Activated CD4-positive, alpha-beta T cell treated with anti-CD3 and anti-CD28 coated beads, Interleukin-2, Interleukin-4, amounts not matched to agents 100 ng/mL and 50 ng/mL, durations not matched to agents 16 hours and 8 hours (primary cell): ENCODE measurements at places on chromosomes 6 and 20.

DNA sequence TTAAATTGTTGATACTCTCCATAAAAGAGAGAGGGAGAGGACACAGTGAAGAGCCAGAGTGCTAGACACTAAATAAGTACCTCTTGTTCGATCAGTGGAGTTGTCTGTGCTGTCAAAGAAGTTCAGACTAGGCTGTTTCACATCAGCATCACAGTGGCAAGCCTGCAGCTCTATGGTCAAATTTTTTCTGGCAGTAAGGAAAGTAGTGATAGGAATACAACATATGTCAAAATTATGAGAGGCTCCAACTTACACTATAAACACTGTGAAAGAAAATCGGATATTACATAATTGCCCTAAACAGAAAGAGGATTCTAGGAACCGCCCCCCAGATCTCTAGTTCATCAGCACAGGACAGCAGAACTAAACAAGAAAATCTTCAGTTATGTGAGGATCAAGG lies 23.1 kb downstream of the DNAH8 start:
- no peak for DNase-seq

DNA sequence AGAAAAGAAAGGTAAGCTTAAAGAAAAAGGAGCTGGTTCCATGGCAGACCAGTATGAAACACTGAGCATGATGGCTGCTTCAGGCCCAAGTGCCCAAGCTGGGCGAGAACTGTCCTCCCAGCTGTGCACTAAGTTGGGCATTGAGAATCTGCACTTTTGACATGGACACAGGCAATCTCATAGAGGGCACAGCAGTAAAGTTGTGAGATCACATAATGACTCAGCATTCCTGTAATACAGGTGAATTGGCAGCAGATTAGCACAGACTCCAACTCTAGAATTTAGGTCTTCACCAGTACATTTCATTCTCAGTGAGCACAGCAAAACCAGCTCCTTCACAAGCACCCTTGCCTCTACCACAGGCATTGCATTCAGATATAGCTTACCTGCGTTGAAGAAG lies 343.4 kb downstream of the PKHD1 start:
- DNase-seq: no peak

GRCh38 chr20:9877932-9878495 lies 39.1 kb upstream of the PAK5 start:
- DNase-seq: no peak

- DNase-seq: no peak
Observed at GRCh38 chr6:151242420-151242861, 2.7 kb downstream of the AKAP12 start.

GRCh38 chr6:24031496-24031895 lies 94.5 kb upstream of the NRSN1 start:
- DNase-seq: no peak

- no peak for DNase-seq
Observed at GRCh38 chr6:150426198-150426597, 57.4 kb downstream of the IYD start.

DNA sequence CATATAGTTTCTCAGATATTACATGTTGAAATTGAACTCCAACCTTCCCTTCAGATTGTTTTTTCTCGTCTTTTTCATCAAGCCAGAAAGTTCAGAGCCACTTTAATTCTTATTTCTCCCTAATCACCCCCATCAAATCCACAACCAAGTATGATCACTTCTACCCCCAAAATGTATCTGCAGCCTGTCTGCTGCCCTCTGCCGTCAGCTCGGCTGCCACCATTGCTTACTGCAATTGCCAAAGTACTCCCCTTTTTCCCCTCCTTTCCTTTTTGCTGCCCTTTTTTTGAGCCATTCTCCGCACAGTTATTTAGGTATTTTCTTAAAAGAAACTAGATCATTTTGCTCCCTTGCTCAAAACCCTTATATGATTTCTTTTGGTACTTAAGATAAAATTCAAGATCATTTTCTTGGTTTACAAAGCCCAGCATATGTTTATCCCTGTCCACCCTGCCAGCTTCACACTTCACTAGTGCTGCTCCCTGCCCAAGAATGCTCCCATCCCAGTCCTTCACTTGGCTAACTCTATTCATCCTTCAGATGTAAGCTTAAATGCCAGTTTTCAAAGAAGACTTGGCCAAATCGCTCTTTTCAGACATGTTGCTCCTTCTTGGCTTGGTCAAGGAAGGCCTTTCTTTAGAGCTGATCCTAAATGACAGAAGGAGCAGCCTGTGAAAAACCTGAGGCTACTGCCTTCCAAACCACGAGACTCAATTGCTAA lies 63.7 kb downstream of the SH3BGRL2 start:
- DNase-seq: no peak

- no peak for DNase-seq
Observed at GRCh38 chr6:42316981-42317380, 99.3 kb upstream of the MRPS10 start.

- no peak for DNase-seq
Observed at GRCh38 chr20:16554766-16555543, 18.3 kb downstream of the KIF16B start.

DNA sequence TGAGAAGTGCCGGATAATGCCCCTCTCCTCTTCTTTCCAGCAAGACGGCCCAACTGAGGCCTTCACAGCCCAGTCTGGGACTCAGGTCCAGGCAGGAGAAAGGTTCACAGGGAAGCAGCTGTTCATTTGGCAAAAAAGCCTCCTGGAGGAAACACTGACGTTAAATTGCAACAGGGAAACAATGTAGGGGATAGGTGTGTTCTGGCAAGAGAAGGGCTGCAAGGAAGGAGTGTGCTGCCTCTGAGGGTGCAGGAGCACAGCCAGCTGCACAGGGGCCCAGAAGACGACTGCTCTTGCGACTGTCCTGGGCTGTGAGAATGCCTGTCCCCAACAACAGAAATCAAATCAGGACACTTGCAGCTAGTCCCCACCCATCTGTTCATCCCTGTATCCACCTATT lies 70.6 kb upstream of the PMEPA1 start:
- DNase-seq: no peak

GRCh38 chr20:36101192-36101591 lies 53.3 kb upstream of the EPB41L1 start:
- DNase-seq: no peak

GRCh38 chr6:107894809-107895396 lies 63.1 kb downstream of the SEC63 start:
- DNase-seq: no peak

- peak; percentile 62 for DNase-seq
Observed at GRCh38 chr6:37239950-37240713, 17.4 kb upstream of the TBC1D22B start.

DNA sequence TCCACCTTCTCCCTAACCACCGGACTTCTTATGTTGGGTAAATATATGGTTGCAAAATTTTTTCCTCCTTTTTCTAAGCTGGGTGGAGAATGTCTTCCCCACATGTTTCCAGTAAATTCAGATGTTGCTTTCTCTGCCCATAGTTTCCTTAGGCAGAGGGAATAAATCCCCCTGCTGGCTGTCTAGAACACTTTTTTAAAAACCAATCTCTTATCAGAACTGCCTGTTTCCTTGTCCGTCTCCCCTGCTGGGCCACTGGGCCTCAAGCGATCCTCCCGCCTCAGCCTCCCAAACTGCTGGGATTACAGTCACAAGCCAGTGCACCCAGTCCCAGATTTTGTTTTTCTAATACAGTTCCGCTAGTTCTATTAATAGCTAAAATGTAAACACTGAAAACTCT lies 9.9 kb upstream of the WFDC2 start:
- no peak for DNase-seq

- no peak for DNase-seq
Observed at GRCh38 chr20:63497946-63498935, 642 bp downstream of the EEF1A2 start.
